HepG2 (cell line): ENCODE measurements at places on chromosomes 1 and 21.

GRCh38 chr1:216765346-216766300, 42.4 kb upstream of the ESRRG start:
- no peak for DNase-seq

DNA sequence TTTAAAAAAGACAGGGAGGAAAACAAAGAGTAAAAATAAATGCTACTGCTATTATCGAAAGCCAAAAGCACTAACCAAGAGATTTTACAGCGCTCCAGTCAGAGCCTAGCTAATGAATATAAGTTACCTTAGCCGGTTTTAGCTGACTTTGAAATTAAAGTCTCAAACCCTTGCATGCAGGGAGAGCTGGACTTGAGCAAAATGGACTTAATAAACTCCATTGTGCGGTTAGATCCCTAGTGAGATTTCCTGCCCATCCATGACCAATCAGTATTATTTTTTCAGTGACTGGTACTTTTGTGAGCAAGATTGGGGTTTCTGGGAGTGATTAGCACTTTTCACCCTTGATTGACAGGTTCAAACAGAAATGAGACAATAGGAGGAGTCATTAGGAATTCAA, 333.4 kb upstream of the ADGRL2 start:
- no peak for DNase-seq

GRCh38 chr1:193211539-193211938, 25.1 kb upstream of the B3GALT2 start:
- DNase-seq = peak; percentile 25

GRCh38 chr1:18532390-18533170, 51.9 kb downstream of the KLHDC7A start:
- DNase-seq = no peak

- no peak for DNase-seq
Observed at GRCh38 chr1:78060857-78061563, 15.2 kb downstream of the GIPC2 start.

GRCh38 chr1:153803470-153804056, 28.4 kb downstream of the SLC27A3 start:
- DNase-seq = no peak

GRCh38 chr1:248622570-248623001, 12.3 kb downstream of the OR2T11 start:
- DNase-seq = peak; percentile 44

- peak; percentile 96 for DNase-seq
Observed at GRCh38 chr1:111227851-111228747, 586 bp downstream of the CHI3L2 start.

DNA sequence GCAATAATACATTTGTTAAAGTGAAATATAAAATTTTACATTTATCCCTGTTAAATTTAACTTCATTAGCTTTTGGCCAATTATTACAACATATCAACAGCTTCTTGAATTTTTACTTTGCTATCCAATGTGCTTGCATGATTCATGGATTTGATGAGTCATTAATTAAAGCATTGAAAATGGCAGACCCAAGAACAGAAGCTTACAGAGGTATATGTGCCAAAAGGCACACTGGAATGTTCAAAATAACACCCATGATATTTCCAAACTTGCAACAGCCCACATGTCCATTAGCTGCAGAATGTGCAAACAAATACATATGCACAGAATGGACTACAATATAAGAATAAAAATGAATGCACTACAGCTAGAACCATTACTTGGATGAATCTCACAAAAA, 76.4 kb upstream of the MAN1A2 start:
- DNase-seq = no peak

DNA sequence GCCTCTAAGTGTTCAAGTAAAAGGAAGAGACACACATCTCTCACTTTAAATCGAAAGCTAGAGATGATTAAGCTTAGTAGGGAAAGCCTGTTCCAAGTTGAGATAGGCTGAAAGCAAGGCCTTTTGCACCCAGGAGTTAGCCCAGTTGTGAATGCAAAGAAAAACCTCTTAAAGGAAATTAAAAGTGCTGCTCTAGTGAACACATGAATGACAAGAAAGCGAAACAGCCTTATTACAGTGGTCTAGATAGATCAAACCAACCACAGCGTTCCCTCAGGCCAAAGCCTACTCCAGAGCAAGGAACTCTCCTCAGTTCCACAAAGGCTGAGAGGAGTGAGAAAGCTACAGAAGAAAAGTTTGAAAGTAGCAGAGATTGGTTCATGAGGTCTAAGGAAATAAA, 14.9 kb downstream of the TCP10L start:
- no peak for DNase-seq

DNA sequence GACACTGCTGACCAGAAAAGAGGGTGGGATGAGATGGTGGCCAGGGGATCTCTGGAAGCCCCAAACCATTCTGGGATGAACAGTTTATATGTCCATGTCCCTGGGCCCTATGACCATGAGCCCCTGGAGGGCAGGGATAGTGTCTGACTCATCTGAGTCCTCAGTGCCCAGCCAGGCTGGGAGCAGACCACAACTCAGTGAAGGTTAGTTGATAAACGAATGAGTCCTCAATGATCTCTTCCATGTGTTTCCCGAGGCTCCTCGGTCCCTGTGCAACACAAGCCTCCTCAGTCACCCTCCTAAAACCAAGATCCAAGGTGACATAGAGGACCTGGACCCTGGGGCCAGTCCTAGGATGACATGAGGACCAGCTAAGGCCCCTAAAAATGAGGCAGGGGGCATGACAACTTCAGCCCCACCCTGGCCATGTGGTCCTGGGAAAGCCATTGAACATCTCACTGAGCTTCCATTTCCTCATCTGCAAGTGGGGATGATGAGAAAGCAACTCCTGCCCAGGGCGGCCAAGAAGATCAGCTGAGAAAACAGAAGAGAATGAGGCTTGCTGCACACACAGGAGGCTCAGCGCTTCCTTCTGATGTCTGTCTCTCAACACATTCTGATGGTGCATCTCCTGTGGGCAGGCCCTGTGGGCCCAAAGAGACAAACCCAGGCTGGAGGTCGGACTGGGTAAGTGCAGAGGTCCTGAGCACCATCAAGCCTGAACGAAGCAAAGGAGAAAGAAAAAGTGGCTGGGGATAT, 86.3 kb downstream of the GLIS1 start:
- DNase-seq = no peak

DNA sequence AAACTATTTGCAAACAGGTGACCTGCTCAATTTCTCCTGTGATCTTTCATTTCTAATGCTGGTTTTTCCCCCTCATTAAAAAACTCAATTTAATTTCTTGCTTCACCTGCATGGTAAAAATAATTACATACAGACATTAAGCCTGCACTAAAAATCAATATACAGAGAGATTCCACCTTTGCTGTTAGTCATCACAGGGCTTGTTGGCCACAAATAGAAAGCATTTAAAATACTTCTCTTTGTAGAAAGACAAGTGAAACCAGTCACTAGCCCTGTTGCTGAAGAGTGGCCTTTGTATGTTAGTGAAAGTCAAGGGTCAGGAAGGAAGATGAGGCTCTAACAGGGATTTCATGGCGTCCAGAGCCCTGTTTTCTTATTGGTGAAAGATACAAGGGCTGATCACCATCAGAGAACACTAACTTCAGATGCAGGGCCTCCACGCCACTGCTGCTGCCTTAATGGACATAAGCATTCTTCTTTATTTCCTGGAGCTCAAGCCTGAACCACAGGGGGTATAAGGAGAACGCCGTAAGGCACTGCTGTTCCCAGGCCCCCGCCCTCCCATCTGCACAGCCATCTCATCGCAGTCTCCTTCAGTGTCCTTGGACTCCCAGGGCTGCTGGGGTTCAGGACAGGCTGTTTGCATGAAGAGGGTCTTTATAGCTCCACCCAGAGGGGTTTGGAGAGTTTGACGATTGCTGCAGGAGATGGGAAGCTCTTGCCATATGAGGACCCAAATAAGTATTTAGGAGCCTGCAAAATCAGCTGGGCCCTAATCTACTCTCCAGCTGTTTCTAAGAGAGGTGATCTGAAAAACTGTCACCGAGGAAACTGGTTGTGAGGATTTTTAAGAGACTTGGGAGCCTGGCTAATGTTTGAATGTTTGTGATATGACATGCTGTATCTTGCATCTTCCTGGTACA, 117.3 kb upstream of the IRF2BP2 start:
- DNase-seq = no peak

DNA sequence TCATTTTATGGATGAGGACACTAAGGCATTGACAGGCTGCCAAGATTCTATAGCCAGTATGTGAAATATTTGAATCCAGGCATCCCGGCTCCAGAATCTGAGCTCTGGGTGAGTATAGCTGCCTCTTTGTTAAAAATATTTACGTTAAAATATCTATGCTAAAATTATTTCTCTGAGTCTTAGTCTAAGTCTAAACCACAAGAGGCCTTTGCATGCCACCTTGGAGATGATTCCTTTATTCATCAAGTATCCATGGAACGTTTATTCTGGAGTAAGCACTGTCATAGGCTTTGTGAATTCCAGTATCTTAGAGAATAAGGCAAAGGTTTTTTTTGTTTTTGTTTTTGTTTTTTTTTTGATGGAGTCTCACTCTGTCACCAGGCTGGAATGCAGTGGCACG, 116.4 kb downstream of the GREM2 start:
- DNase-seq = no peak

DNA sequence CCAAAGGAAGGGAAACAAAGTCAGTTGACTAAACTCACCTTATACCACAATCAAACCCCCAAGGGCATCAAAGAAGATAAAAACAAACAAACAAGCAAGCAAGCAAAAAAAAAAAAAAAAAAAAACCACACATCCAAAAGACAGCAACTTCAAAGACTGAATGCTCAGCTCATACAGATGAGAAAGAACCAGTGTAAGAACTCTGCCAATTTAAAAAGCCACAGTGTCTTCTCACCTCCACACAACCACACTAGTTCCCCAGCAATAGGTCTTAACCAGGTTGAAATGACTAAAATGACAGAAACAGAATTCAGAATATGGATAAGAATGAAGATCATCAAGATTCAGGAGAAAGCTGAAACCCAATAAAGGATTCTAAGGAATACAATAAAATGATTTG, 193.4 kb downstream of the FAF1 start:
- DNase-seq = no peak

GRCh38 chr21:14086553-14086952, 124.2 kb downstream of the LIPI start:
- no peak for DNase-seq

DNA sequence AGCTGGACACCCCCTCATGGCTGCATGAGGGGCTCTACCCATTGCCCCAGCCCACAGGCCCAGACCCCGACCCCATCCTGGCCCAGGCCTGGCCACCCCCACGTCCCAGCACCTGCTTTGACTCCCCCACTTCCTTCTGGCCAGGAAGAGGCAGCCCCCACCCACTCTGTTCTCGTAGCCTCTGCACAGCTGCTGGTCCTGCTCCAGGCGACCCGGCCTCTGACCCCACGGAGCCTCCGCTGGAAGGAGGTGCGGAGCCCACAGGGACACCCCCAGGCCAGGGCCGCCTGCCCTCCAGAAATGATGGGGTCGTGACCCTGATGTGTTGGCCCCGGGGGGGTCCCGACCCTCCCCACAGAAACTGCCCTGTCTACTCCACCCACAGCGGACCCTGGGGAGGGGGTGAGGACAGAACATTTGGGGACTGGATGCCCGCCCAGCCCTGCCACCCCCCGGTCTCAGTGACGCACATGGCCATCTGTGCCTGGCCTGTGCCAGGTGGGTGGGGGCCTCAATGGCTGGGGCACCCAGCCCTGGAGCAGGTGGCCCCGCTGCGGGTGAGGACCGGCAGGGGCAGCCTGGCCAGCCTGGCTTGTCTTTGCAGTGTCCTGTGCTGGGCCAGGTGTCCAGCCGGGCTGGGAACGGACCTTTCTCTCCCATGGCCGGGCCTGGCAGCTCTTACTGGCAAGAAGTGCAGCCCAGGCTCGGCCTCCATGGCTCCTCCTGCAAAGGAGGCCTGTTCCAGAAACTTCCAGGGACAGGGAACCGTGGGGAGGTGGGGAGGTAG, 78.6 kb downstream of the MORN1 start:
- DNase-seq = no peak

- DNase-seq = no peak
Observed at GRCh38 chr1:187621951-187622350, 793.2 kb downstream of the PLA2G4A start.

- DNase-seq = no peak
Observed at GRCh38 chr1:42179900-42180329, 15.4 kb upstream of the GUCA2A start.

- DNase-seq = no peak
Observed at GRCh38 chr1:212256369-212256768, 28.8 kb upstream of the PPP2R5A start.

- no peak for DNase-seq
Observed at GRCh38 chr1:205422993-205423642, 1.3 kb upstream of the LEMD1 start.

DNA sequence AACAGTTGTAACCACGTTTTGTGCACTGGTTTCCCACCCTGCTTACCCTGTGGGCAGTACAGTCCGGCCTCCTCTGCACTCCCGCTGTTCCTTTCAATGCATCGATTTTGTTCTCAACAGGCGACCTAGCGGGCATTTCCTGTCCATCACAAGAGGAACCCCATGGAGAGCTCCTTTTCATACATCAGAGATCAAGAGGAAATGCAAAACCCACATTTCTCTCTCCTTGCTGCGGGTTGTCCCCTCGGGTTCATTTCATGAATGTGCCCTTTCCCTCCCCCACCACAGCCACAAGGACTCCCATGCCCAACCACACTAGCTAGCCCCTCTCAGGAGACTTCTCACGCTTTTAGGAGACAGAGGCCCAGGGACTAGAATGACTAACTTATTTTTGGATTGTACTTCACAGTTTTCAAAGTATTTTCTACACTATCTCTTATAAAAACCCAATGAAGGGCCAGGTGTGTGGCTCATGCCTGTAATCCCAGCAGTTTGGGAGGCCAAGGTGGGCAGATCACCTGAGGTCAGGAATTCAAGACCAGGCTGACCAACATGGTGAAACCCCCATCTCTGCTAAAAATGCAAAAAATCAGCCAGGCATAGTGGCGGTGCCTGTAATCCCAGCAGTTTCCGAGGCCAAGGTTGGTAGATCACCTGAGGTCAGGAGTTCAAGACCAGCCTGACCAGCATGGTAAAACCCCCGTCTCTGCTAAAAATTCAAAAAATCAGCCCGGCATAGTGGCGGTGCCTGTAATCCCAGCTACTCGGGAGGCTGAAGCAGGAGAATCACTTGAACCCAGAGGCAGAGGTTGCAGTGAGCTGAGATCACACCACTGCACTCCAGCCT, 18.4 kb downstream of the ATP1A4 start:
- DNase-seq = no peak

DNA sequence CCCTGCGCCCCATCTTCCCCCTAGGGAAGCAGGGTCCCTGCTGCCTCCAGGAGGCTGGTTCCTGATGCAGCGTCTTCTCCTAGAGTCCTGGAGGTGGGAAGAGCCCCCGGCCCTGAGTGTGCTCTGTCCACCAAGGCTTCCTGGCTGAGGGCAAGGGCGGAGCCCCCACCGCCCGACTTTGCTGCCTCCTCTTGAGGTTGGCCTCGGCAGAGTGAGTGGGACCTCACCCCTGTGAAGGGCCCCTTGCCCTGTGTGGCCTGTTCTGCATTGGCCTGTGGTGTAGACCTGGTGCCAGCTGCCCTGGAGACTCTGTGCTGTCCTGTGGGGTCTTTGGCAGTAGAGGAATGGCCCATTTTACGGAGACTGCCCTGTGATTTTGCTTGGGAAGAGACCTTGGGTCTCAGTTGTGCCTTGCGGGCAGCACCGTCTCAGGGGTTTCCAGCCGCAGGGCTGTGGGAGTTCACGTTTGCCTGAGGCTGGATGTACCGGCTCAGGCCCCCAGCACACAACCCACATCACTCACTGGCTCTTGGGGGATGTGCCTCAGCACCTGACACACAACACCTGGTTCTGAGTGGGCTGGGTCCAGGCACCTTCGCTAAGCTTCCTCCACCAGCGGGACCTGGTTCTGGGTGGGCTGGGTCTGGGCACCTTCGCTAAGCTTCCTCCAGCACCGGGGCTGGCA, 73.6 kb downstream of the SKI start:
- DNase-seq = no peak
